ENCODE measurements at places on chromosomes 11 and 22.

DNA sequence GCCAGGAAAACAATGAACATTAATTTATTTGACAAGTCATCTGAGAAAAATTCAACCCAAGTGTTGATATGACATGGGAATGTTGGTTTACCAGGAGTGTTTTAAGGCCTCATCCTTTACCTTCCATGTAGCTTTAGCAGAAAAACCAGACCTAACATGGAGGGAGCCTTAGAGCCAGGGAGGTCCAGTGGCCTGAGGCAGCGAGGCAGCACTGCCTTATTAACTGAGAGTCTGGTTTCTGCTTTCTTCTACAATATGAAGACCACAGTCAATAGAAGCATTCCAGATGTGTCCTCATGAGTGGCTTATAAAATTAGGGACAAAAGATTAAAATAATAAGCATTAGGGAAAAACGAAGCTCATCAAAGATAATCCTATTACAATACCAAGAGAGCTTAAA, 61.5 kb downstream of the DKK3 start:
- no peak for DNase-seq

DNA sequence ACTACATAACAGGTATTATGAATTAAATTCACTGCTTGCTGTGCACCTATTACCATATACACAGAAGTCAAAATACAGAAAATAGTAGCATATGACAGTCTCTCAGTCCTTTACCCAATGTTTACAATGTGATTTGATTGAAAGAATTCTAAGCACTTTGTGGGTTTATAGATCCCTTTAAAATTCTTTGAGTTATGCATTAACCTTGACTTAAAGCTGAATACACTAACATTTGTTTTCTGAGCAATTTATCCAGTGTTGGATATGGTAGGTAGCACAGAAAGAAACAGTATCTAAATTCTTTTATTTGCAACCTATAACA, 230.8 kb upstream of the DDI1 start:
- DNase-seq, result no peak

GRCh38 chr11:121391914-121392313, 60.2 kb upstream of the SORL1 start:
- DNase-seq, result no peak

- no peak for DNase-seq
Measured at GRCh38 chr11:14041040-14041439, 78.5 kb downstream of the SPON1 start.

DNA sequence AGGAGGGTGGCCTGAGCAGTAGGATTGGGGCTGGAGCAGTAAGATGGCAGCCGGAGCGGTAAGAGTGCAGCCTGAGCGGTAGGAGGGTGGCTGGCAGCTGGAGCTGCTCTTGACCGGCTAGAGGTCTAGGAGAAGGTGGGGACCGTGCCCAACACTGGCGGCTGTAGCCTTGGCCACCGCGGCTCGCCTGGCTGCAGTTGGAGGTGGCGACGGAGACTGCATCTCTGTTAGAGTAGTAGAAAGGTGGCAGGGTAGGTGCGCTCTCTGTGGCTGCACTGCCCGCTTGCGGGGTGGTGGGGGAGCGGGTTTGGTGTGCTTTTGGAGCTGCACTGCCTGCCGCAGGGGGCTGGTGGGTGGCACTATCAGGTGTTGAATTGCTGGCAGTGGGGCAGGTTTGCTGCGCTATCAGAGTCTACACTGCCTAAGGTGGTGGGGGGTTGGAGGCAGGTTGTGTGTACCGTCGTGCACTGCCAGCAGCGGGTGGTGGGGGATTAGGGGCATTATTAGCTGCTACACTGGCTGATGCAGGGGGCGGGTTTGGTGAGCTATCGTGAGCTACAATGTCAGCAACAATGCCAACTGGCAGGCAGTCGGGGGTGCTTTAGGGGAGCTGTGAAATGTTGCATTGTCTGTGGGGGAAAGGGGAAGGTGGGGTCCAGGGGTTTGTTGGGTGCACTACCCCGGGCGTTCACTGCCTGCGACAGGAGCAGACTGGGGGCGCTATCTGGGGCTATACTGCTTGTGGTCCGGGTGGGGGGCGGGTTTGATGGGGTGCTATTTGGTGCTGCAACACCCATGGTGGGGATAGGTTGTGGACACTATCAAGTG, 4461.3 kb upstream of the OR11H1 start:
- DNase-seq, result no peak

GRCh38 chr11:116482716-116483115, 290.1 kb downstream of the BUD13 start:
- DNase-seq, result no peak

DNA sequence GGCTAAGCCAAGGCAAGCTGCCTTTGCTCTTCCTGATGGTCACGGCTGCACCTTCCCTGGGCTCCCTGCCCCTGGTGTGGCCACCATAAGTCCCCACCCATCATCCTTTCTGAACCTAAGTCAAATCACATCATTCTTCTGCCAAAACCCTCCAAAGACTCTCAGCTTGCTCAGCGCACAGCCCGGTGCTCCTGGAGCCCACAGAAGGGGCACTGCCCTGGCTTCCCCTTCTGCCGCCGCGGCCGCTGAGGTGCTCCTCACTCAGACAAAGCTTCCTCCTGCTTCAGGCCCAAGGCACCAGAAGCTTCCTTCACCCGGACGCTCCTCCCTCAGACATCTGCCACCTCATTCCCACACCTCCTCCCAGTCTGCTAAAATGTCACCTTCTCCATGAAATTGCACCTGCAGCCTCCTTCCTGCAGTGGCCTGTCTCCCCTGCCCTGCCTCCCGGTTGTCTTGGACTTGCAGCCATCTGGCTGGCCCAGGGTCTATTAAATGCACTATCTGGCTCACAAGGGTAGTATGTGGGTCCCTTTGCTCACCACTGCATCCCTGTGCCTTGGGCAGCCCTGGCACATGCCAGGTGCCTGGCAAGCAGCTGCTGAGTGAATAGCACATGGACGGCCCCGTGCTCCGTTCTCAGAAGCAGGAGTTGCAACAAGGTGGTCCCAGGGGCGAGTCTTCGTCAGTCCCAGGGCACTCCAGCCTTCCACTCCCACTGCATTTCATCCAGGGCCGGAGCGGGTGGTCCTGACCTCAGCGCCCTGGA, 108.2 kb downstream of the WNT7B start:
- no peak for DNase-seq

DNA sequence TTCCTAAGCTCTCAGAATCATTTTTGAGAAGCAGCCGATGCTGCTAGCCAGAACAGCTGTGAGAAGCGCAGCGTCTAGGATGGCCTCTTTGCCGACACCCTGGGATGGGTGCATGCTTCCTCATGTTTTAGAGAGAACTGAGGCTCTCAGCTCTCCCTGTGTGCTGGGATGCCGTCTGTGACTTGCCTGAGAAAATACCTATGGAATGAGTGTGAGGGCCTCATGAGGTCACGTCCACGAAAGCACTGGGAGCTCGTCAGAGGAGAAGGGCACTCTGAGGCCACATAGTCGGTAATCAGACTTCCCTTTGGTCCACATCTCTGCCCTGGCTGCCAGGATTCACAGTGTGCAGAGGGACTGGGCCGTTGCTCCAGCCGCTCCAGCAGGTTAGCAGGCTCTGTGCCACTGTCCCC, 54.7 kb downstream of the MICAL3 start:
- no peak for DNase-seq

DNA sequence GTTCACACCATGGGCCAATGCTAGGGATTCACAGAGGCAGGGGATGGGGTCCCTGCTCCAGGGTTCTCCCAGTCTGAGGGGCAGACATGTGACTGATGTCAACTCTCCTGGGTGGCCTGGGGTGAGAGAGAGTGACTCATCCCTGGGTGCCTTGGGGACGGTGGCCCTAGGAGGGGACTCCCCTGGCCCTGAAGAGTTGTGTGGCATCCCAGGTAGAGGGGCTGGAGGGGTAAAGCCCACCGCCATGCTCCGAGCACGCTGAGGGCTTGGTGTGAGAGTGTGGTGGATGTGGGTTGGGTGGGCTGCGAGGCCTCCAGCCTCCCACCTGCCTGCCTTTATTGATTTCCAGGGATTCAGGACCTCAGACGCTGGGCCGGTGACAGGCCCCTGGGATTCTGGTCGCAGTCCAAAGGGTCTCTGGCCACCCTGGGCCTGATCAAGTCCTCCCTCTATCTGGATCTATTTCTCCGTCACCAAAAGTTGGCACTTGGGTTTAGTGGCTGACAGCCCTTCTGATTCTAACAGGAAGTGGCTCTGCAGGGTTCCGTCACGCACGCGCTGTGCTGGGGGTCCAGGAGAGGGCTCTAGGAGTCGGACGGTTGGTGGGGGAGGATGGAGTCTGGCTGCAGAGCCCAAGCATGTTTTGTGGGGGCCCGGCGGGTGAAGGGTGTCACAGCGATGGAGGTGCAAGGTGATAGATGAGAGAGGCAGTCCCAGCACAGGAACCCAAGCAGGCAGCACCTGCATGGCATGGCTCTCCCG, 27.3 kb upstream of the WNT7B start:
- DNase-seq, result no peak

DNA sequence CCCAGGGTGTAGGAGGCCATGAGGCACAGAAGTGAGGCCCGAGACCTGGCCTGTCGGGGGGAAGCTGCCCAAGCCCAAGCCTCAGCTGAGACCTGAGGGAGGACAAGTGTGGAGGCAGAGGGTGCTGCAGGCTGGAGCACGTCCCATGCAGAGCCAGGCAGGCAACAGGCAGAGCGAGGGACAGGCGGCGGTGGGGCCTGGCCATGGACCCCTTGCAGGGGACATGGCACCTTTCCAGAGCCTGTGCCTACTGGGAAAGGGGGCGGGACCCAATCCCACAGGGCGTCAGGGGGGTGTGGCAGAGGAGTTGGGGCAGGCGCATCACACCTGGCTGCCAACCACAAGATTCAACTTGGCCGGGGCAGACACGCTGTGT, 4.3 kb downstream of the TNNI2 start:
- no peak for DNase-seq

DNA sequence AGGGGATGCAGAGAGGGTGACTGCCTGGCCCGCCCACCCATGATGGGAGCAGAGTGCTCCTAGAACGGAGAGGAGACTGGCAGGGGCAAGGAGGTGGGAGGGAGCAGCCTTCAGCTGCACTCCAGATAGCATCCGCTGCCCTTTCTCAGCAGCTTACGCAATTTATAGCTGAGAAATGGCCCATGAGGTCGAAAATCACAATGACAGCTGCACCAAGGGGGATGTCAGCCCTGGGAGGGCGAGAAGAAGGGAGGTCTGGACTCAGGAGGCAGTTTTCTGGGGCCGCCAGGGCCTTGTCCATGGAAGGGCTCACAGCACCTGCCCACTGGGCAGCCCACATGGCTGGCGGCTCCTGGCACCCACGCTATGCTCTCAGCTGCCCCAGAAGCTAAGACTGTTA, 17.6 kb upstream of the MOB2 start:
- no peak for DNase-seq

DNA sequence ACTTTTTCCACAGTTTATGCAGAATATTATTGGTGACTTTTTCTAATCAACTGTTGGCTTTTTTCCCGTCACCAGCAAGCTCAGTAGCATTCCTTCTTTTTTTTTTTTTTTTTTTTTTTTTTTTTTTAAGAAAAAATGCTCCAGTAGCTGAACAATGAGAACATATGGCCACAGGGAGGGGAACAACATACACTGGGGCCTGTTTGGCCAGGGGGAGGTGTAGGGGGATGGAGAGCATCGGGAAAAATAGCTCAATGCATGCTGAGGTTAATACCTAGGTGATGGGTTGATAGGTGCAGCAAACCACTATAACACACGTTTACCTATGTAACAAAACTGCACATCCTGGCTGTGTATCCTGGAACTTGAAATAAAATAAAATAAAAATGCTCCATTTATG, 82.5 kb downstream of the ARHGAP42 start:
- no peak for DNase-seq

All from GDM1 (cell line).